ENCODE measurements at places on chromosomes 5 and 9.
A peak's percentile ranks its signal among the peaks of the same experiment; 100 is the strongest.

- peak; percentile 40 for DNase-seq
These were observed 1.3 kb downstream of the QSOX2 start for GRCh38 chr9:136244122-136244968.

DNA sequence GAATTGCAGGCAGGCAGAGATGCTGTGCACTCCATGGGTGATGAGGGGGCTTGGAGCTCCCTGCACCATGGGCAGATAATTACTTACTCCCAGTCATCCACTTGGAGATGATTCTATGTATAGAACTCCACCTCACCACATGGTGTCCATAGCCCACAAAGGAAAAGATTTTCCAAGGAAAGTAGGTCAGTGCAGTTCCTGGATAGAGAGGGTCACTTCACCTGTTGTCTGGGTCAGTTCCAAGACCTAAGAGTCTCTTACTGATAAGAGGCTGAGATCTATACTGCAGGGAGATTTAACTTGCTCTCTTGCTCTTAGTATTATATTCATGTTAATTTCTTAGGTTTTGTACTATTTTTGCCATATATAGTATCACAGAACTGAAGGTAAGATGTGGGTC lies 113.9 kb upstream of the BRINP1 start:
- no peak for DNase-seq

GRCh38 chr5:26940994-26941393 lies 97.4 kb downstream of the CDH9 start:
- DNase-seq: no peak

DNA sequence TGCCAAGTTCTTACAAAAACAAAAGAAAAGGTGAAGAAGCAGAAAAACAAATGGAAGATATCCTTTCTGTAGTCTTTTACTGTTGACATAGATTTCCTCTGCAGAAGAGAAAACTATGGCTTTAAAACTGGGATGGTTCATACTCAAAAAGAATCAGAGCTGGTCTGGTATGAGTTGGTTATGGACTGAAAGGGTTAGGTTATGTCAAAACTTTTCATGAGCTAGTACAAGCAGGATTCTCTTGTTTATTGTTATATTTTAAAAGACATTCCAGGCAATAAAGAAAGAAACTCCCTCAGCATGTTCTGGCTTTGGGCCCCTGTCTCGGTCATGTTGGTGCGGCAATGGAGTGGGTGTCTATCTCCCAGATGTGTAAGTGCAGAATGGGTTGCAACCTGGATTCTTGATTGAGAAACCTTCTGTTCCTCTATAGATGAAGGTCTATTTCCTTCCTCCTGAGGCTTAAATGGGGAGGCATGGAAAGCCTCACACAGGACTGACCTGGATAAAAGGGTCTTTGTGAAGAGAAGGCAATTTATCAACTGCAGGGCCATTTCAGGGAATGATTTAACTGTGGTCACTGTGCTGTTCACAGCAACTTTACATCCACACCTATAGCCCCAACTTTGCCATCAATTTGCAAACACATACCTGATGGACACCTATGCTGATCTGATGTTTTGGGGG lies 209.6 kb upstream of the TNC start:
- no peak for DNase-seq

- DNase-seq: no peak
These were observed 77.8 kb upstream of the CCDC112 start for GRCh38 chr5:115374057-115374775.

DNA sequence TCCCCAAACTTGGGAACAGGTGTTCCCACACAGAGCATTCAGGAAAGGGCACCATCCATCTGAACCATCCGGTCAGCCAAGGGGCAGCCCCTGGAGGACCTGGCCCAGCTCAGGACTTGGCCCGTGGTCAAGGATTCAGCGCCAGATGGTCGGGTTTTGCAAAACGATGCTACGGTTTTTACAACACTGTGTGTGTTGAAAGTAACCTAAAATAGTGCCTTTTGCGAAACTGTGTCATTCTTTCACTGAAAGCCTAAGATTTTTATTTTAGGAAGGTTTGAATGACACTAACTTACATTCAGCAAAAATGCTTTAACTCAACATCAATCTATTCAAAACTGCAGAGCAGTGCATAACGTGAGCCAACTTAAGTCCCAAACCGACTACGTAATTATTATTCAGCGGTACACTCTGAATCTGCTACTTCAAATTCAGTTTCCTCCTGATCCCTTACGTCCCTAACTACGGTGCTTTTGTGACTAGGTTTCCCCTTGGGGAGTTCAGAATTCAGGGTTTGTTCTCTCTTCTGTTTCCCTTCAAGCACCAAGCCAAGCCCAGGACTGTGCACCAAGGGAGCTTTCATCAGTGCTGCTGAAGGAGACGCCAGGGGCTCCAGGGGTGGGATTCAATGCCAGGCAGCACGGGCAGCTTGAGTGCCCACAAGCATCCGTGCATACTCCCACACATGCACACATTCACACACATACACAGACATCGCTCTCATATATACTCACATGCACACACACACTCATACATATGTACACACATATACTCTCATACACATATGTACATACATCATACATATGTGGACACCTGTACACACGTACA lies 25.8 kb downstream of the LPCAT1 start:
- DNase-seq: no peak

DNA sequence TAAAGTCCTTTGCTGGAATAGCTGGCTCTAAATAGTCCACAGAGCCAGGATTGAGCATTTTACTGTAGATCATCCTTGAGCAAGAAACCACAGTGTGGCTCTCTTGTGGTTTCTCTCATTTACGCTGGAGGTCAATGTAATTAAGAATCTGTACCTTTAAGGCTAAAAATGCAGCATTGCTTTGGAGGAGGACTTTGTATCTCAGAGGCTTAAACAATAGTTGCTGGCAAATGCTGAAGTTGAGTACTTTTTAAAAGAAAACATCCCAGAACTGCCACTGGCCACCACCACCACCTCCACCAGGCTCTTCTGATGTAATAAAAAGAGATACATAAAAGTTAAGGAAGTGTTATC lies 177.3 kb upstream of the ADAMTSL1 start:
- DNase-seq: no peak

DNA sequence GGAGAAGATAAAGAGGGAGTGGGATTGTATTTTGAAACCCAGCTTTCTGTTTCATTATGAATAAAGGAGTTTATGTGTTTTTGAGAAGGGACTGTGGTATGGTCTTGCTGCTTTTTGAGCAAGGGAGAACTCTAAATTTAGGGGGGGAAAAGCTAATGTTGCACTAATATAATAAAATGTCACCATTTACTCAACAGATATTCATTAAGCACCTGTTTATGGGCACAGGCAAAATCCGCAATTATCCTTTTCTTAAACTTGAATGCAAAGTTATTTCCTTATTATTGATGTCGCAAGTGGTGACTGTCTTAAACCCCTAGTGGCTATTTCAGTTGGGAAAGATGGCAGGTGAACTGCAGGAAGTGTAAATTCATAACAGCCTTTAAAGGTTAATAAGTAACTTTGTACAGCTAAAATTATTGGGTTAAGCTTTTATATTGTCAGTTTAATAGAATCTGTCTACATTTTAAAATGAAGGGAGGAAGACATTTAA lies 1.5 kb downstream of the CDC42SE2 start:
- peak; percentile 64 for DNase-seq

DNA sequence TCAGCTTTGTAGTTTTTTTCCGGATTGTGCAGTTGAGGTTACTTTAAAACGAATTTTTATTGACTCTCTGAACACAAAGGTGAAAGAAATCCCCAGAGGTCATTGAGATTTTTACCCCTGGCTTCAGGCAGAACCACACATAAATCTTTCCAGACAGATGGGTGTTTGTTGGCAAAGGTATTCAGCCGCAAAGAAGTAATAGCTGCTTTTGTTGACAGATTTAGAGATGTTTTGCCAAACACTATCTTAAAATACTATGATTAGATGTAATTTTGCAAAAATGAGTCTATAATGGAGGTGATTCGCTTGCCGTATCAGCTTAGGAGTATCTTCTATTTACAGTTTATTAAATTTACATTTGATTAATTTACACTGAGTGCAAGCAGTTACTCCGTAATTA lies 418.3 kb upstream of the CLINT1 start:
- no peak for DNase-seq

Data from hematopoietic multipotent progenitor cell treated with erythropoietin and hydrocortisone succinate and interleukin-3 and kit ligand, for 17 days (in vitro differentiated cells).